ENCODE measurements at places on chromosomes 11 and 22.

DNA sequence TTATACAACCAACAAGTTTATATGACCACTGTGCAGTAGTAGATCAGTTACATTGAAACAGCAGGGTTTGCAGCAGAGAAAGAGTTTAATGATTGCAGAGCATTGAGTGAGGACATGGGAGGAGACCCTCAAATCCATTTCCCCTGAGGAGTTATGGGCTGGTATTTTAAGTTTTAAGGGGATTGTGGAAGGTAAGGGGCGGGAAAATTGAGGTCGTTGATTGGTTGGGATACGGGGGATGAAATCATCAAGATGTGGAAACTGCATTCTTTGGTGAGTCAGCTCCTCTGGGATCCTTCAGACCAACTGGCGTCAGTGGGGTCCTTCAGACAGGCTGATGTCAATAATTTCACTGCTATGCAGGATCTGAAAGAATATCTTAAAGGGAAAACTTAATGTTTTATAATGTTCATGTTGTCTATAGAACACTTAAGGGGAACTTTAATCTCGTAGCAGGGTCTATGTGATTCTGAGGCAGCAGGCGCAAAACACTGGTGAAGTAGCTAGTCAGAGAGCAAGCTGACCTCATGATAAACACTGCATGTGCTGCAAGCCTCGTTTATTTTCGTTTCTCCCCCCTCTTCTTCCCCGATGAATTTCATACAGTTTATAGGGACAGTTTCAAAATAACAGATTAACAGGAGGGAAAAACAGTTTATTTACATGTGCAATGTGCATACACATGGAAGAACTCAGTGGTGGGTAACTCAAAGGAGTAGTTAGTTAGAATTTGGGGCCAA, 17.4 kb upstream of the BACE1-AS start:
- DNase-seq: no peak

DNA sequence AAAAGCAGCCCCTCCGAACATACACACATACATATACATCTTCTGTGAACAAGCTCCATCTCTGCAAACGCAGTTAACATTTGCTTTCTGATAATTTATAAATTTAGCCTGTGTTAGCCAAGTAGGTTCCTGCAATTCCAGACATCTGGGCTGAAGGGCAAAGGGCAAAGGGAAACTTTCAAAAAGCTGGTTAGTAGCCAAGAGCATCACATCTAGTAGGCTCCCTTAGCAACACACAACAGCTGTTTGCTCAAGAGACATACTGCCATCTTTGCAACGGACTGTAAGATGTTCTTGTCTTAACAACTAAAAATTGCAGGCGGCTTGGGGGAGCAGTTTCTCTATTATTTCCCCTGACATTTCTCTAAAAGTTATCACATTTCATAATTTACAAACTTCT, 134.9 kb downstream of the RBFOX2 start:
- DNase-seq: no peak

DNA sequence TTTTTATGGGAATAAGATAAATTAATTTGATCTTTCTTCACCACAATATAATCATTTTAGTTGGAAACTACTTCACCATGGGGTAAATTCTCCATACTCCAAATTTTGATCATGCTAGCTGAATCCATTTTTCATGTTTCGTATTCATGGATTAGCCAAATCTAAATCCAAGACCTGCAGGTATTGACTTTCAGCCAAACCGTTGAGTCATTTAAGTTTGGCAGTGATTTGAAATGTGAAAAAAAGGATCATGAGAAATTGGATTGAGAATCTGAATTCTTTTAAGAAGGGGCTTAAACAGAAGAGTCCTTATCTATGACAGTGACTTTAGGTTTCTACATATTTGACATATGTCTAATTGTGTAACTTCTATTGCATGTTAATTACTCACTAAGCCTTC, 5.3 kb downstream of the GAS2 start:
- no peak for DNase-seq

GRCh38 chr11:73359930-73360742, 16.1 kb upstream of the RELT start:
- peak; percentile 37 for DNase-seq

DNA sequence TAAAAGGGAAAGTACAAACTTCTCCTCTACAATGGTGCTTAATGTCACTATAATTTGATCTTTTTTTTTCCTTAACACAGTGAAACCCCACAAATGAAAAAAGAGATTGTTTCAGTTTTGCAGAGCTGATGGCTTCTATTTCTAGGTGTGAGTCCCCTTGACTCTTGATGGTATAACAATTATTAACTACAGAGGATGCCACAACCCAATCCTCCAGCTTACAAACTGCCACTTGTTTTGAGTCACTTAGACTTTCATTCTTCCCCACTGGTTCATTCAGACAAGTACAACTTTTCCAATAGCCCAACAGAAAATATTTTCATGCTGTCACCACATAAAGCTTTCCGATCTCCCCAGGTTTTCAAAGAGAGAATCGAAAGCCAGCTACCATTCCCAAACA, 812.2 kb downstream of the LRRC4C start:
- DNase-seq: no peak

GRCh38 chr22:50192436-50193204, 6.9 kb downstream of the TRABD start:
- no peak for DNase-seq

DNA sequence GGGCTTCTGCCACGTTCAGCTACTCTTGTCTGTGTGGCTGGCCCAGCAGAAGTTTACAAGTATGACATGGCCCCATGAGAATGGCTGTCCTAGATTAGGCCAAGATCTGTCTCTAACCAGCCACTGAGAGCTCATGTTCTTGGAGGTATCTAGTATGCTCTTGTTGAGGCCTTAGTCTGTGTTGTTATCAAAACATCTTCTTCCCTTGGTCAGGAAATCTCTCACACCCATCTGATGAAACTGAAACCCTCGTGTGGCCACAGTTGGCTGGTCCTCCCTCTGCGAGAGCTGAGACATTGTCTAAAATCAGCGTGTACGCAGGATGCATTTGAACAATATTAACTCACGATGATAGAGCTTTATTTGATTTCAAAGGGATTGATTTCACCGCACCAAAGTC, 109.0 kb upstream of the NNMT start:
- peak; percentile 23 for DNase-seq

- no peak for DNase-seq
Measured at GRCh38 chr11:113419454-113420003, 31.9 kb downstream of the ANKK1 start.

DNA sequence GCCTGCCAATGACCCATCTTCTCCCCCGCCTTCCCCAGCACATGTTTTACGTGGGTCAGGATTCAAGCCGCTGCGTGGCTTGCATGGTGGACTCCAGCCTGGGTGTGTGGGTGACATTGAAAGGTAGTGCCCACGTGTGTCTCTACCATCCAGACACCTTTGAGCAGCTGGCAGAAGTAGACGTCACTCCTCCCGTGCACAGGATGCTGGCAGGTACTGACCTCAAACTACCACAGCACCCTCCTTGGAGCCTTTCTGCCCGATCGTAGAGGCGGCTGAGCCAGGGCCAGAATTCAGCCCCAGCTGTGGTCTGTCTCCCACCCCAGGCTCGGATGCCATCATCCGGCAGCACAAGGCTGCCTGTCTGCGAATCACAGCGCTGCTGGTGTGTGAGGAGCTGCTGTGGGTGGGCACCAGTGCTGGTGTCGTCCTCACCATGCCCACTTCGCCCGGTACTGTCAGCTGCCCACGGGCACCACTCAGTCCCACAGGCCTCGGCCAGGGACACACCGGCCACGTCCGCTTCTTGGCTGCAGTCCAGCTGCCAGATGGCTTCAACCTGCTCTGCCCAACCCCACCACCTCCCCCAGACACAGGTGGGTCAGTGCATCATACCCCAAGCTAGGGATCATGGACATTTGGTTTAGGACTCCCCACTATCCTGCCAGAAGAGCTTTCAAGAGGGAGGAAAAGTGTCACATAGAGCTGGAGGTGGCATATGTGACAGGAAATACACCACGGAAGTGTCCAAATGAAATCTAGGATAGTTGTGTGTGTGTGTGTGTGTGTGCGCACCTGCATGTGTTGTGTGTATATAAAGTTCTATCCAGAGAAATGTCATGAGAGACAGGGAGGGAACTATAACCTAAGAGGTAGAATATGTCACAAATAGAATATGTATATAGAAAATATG, 10.6 kb upstream of the RELT start:
- DNase-seq: no peak

- DNase-seq: peak; percentile 58
Measured at GRCh38 chr11:121418625-121419114, 33.4 kb upstream of the SORL1 start.

GRCh38 chr11:118061586-118062125, 15.2 kb upstream of the TMPRSS4 start:
- DNase-seq: no peak

GRCh38 chr22:24414523-24414922, 12.9 kb upstream of the ADORA2A start:
- no peak for DNase-seq

- peak; percentile 81 for DNase-seq
Measured at GRCh38 chr22:28798810-28799605, 1.4 kb downstream of the XBP1 start.

DNA sequence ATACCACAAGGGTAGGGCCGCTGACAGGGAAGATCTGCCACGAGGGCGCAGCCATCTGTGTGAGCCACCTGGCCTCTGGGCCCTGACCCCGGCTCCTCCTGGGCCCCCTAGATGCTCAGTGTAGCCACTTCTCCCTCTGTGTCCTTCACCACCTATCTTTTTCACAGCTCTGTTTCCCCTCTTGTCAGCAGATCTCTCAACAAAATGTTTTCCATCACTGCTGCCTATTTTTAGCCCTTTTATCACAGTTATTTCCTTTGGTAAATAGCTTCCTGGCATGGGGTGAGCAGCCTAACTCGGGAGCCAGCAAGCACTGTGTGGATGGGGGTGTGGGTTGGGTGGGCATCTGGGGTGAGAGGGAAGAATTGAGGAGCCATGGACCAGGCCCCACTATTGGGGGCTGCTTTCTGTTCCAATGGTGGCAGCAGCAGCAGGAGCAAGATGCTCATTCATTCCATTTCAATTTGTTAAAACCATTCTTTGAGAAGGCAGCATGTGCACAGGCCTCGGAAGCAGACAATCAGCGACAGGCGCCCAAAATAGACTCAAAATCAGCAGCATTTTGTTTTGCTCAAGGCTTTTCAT, 135.2 kb upstream of the NAV2 start:
- no peak for DNase-seq

DNA sequence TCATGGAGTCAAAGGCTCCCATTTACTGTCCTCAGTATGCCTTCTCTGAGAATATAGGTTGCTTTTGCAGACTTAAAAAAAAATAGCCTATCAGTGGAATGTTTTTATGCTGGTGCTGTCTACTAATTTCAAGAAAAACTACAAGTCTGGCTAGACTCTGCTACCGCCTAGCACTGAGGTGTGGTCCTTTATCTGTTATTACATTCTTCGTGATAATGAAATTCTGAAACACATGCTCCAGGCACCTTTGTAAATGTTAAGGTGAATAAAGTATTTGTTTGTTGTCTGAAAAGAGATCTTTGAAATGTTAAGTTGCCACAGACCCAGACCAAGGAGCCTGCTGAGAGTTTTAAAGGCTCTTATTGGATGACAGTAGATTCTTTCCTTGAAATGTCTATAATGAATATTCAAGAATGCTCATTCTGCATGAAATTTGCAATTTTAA, 95.3 kb downstream of the DBX1 start:
- no peak for DNase-seq

DNA sequence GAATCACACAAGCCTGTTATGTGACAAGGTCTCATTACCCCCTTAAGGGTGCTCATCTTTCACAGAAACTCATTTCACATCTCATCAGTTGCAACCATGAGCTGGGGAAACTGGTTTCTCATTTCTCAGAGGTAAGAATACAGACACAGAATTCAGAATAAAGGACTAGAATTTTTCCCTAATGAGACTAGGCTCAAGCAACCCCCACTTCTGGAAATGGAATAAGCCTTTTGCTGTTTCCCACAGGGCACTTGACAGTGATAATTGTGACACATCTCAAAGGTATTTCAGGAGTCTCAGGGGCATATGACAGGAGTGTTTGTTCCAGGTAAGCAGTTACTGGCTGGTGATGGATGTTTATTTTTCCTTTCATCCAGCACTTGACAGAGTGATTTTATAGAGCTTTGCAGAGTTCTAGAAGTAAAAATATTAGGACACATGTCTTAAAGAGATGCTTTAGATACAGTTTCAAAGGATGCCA, 112.9 kb upstream of the DDI1 start:
- no peak for DNase-seq

- DNase-seq: peak; percentile 78
Measured at GRCh38 chr11:19553683-19554333, 158.8 kb upstream of the NAV2 start.

DNA sequence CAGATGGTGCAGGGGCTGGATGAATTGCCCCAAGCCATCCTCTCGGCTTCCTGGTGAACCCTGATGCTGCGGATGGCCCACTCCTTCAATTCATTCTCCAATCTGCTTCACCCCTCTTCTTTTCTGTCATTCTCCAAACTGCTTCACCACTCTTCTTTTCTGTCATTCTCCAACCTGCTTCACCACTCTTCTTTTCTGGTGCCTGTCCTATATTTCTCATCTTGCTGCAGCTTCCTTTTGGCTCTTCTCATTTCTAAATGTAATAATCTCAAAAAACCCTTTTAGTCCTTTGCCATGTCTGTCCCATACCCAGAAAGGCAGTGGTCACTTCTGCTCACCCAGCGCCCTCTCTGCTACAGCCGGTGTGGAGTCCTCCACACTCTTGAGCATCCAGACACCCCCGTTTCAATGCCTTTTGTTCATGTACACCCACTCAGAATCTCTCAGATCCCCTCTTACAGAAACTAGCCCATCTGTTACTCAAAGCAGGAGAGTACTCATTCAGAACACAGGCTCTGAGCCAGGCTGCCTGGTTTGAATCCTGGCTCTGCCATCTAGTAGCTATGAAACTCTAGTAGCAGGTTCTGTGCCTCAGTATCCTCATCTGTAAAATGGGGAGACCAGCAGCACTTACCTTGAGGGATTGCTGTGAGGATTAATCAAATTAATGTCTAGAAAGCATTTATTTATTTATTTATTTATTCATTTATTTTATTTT, 14.9 kb downstream of the SERPIND1 start:
- DNase-seq: no peak

GRCh38 chr22:18114495-18114894, 3.9 kb downstream of the TUBA8 start:
- no peak for DNase-seq

GRCh38 chr22:23399367-23400285, 180.5 kb downstream of the IGLL1 start:
- DNase-seq: no peak

DNA sequence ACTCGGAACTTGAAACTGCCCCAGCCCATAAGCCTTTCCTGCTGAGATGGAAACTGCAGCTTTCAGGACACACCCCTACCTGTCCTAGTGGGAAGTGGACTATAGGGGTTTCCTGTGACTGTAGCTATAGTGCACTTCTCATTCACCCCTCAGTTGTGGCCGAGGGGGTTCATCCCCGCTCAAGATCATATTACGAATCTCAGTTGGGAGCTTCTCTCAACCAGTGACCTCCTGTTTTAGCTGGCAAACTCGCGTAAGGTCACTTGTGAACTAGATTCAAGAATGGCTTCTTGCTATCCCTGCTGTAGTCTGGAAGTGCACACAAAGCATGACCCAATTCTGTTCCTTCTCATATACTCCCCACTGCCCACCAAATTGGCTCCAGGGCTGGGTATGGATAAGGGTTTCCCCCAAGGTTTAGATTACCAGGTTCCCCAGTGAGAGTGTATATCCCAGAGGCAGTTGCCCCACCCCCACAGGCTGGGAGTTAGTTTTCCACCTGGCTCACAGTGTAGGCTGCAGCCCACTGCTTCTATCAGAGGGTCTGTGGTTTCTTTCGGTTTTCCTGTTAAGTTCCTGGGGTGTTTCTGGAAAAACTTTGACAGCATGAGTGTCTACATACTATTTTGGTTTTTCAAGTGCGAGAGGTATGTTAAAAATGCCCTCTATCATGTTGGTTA, 812.9 kb downstream of the JRKL start:
- DNase-seq: no peak

- no peak for DNase-seq
Measured at GRCh38 chr11:15146271-15147003, 31.7 kb downstream of the INSC start.

Measured in activated CD4-positive, alpha-beta T cell treated with anti-CD3 and anti-CD28 coated beads, Interleukin-10, Interleukin-2, amounts not matched to agents 100 ng/mL and 50 ng/mL, durations not matched to agents 16 hours and 8 hours (primary cell).